Epithelial cell of esophagus (primary cell): ENCODE measurements at places on chromosomes 13 and 19.

DNA sequence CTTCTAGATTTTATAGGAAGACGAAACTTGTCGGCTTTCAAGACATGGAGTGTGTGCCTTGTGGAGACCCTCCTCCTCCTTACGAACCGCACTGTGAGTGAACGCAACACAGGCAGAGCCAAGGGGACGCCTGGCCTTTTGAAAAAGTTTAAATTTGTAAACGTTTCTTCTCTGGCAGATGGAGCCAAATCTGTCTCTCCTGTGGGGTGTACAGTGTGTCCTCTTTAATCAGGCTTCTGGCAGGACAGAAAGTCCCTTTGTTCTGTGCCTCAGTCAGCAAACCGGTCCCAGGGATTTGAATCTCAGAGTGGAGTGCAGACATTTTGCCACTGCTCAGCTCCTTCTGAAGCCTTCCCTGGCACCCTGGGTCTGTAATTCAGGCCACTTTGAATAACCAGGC is 56.5 kb downstream of the TNFRSF19 start:
- DNase-seq = no peak

DNA sequence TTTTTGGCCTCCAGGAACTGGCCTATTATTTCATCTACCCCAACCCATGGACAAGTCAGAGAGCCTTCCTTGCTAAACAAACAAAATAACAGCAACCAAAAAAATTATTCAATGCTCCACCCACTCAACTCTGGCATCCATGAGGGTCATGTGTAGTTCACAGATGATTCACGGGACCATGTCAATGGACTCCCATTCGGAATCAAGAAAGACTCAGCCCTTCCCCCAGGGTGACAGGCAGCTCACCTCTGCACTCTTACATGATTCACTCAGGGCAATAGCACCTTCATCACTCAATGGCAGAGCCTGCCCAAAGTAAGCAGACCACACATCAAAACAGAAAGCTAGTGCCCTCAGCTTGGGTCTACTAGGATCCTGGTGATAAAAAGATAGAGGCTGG is 14.3 kb upstream of the SCEL start:
- DNase-seq = peak; percentile 85

DNA sequence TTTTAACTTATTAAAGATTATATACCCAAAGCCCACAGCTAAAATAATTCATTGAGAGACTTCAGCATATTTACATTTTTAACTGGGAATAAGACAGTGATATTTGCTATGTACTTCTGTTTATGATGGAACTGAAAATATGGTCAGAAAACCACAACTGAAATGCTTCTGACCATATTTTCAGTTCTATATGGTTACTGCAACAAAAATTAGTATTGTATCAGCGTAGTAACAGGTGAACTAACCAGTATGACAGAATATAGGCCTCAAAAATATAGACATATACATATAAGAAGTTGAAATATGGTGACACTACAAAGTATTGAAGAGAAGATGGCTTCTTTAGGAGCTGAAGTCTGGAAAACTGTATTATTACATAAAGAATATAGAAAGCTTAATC is 857.4 kb downstream of the OLFM4 start:
- DNase-seq = no peak

- DNase-seq = no peak
Observed at GRCh38 chr13:44257796-44258195, 115.8 kb upstream of the SERP2 start.

- no peak for DNase-seq
Observed at GRCh38 chr19:6383188-6383587, 7.5 kb upstream of the PSPN start.

GRCh38 chr19:2532252-2533071 is 56.5 kb downstream of the GADD45B start:
- DNase-seq = peak; percentile 94

GRCh38 chr13:112331675-112332074 is 44.5 kb upstream of the SPACA7 start:
- DNase-seq = no peak

DNA sequence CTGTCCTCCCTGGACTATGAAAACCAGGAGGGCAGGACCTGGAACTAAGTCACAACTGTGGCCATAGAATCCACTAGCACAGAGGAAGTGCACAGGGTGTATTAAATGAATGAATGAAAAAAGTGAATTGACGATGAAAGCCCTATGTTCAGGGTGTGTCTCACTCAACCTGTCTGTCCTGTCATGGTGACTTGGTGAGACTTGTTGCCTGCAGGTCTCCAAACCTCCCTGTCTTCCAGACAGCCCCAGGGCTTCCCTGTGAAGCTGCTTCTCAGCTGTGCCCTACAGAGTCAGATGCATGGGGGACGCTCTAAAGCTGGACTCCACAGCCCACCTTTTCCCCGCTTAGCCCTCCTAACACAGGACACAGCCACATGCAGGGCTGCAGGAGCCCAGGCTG is 4.8 kb upstream of the IGFL1 start:
- DNase-seq = peak; percentile 54
